Fibroblast of lung (primary cell): ENCODE measurements at places on chromosomes 12 and 14.

- DNase-seq, result no peak
Observed at GRCh38 chr12:94078138-94078723, 70.1 kb upstream of the PLXNC1 start.

DNA sequence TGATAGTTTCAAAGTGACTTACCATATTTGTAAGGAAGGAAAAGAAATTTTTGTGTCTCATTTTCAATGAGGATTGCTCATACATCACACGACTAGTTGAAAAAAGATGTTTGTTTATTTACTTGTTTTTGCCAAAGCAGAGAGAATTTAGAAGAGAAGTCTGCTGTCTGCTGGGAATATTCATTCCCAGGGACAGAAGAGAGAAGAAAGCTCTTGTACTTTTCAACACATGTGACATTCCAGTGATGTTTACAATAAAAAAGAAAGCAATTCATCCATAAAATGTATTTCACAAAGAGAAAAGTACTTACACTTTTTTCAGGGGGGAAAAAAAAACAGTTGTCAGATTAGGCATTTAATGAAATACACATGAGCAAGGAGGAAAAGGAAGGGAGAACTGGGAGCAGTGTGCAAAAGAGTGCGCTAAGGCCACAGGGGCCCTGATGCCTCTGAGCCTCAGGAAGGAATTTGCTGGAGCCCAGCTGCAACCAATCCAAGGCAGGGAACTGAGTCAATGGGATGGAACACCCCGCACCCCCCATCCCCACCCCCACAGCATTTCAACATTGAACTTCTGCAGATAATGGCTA, 115.0 kb downstream of the RPAP3 start:
- no peak for DNase-seq

GRCh38 chr12:2240984-2241383, 188.2 kb downstream of the CACNA1C start:
- DNase-seq, result no peak

- DNase-seq, result no peak
Observed at GRCh38 chr14:104363891-104364760, 215.4 kb upstream of the C14orf180 start.

GRCh38 chr12:105192624-105193225, 43.2 kb downstream of the APPL2 start:
- DNase-seq, result no peak

DNA sequence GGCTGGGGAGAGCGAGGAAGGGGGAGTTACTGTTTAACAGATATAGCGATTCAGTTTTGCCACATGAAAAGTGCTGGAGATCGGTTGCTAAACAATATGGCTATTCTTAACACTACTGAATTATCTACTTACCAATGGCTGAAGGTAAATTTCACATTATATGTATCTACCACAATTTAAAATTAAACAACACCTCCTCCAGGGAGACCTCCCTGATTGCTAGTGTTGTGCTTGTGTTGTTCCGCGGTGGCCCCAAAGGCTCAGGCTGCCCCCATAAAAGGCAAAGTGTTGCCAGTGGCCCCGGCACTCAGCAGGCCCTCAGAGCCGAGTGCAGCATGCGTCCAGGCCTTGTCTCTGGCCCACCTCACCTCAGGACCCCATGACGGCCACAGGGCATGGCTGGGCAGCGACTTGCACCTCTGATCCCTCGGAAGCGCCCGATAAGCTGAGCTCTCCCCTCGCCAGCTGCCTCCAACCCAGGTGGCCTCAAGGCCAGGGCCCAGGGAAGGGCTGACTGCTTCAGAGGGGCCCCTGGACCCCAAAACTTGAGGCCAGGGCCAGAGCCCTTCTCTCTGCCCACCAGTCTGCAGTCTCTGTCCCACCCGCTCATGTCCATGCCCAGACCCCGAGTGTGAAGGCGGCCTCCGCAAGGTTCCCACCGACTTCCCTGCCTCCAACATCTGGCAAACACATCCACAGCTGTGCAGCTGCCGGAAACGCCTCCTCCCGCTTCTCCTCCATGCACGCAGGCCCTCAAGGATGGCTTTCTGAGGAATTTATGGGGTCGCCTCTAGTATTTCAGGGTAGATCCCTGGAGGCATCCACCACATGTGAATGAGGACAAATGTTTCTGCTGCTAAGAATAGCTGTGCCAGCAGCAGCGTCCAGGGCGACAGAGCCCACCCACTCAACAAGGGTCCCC, 60.0 kb downstream of the NCOR2 start:
- peak; percentile 59 for DNase-seq

DNA sequence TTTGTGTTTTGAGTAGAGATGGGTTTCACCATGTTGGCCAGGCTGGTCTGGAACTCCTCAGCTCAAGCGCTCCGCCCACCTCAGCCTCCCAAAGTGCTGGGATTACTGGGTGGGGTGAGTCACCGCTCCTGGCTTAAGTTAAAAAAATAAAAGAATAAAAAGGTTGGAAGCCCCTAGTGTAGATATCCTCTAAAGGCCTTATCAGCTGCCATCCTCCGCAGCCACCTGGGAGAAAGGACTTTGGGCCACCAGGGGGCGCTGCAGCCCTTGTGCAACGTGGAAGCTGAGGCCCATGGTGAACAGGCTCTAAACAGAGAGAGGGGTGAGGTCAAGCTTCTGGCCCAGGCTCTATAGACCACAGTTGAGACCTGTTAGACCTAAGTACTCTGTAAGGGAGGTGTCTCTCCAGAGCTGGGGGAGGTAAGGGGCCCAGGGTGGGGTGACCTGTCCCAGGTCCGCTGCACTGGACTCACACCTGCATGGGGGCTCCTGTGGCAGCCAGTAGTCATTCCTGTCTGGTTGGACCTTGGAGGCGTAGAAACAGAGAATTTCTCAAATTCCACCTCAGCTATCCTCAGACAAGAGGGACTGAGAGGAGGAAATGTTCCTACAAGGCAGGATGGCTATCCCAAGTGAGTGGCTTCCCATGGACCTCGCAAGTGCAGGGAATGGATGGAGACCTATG, 14.0 kb upstream of the RACGAP1 start:
- DNase-seq, result peak; percentile 75

DNA sequence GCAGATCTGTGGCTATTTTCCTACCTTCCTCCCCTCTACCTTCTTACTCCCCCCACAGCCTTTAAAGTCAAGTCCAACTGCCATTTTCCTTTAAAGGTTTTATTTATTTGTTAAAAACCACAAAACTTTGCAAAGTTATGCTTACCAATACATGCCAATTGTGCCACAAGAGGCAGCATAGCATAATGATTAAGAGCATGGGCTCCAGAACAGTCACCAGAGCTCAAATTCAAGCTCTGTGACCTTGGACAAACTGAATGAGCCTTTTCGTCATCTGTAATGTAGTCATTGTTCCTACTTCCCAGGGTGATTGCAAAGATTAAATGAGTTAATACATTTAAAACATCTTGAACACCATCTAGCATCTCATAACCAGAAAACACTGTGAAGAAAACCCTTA, 13.0 kb upstream of the FMNL3 start:
- no peak for DNase-seq

DNA sequence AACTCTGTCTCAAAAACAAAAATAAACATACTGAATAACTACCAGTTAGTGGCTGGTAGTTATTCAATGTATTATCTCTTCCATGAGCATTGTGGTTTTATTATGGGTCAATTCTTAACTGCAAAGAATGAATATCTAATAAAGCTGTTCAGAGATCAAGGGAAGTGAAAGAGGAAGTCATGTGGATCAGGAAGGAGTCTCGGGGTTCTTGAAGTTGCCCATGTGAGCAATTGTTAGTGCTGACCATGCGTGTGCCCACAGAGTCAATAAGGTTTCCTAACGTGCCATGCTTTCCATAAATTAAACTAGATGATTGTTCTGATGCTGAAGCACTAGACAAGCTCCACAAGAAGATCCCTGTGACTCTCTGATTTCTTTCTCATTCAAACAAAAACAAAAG, 136.5 kb upstream of the CPSF6 start:
- DNase-seq, result no peak

DNA sequence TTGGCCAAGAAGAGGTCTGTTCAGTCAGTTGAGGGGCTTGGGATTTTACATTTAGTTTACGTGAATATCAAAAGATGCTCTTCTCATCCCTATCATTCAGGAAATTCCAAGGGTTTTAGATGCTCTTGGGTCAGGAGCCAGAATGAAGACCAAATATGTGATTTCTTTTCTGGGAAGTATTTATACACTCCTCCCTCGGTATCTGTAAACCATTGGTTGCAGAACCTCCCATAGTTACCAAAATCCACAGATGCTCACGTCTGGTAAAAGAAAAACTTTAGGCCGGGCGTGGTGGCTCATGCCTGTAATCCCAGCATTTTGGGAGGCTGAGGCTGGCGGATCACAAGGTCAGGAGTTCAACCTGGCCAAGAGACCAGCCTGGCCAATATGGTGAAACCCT, 75.9 kb downstream of the TNFAIP2 start:
- peak; percentile 34 for DNase-seq

- peak; percentile 30 for DNase-seq
Observed at GRCh38 chr14:59507063-59507751, 22.9 kb downstream of the JKAMP start.

GRCh38 chr12:56634837-56635791, 5.0 kb upstream of the BAZ2A start:
- peak; percentile 83 for DNase-seq
